ENCODE measurements at places on chromosomes 7 and 10.

DNA sequence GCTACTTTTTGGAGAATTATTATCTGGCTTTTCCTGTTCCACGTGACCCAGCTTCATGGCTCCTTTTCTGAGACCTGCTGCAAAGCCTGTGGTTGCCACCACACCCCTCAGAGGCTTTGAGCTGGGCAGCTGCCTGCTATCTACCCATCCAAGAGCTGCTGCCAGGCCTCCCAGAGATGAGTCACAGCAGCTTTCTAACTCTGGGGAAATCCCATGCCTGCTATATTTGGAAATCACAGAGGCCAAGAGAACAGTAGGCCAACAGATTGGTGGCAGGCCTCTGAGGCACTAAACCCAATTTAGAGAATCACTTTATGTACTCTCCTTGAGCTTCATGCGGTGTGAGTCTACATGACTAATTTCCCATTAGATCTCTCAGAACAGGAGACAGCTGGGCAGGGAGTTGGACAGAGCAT is 35.2 kb downstream of the SGCE start:
- peak; percentile 73 for DNase-seq

- peak; percentile 84 for DNase-seq
These were observed 171.2 kb upstream of the TNRC18 start for GRCh38 chr7:5594616-5595544.

DNA sequence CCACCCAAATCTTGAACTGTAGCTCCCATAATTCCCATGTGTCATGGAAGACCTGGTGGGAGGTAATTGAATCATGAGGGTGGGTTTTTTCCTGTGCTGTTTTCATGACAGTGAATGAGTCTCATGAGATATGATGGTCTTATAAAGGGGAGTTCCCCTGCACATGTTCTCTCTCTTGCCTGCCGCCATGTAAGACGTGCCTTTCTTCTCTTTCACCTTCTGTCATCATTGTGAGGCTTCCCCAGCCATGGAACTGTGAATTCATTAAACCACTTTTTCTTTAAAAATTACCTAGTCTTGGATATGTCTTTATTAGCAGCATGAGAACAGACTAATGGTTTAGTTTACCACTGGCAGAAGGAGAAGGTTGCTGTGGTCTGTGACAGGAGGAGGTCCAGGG is 111.5 kb upstream of the RAB18 start:
- DNase-seq: no peak

DNA sequence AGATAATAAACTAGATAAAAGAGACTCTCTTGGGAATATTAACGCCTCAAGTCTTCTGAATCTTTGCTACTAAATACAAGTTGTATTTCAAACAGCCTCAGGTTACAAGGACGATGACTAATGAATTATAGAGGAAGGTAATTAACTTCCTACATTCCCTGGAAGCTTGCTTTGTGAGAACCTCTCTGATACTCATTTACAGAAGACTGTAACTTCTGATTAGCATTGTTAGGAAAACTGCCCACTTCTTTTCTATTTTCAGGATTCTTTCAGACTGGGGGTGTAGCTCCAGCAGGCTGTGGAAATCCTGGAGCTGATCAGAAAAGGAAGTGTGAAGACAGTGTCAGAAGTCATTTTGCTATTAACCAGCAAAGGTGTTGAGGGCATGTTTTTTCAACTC is 316.7 kb upstream of the NPSR1 start:
- DNase-seq: no peak

DNA sequence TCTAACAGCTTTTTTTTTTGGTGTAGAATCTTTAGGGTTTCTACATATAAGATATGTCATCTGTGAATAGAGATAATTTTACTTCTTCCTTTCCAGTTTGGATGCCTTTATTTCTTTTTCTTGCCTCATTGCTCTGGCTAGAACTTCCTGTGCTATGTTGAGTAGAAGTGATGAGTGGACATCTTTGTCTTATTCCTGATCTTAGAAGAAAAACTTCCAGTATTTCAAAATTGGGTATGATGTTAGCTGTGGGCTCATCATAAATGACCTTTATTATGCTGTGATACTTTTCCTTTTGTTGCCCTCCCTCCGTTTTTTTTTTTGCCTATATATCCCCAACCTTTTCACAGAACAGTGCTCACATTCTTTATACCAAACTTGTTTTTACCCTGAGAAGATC is 8.8 kb downstream of the AGK start:
- DNase-seq: no peak

GRCh38 chr7:86149024-86149665 is 494.6 kb upstream of the GRM3 start:
- no peak for DNase-seq

GRCh38 chr7:46386428-46387399 is 465.6 kb upstream of the IGFBP3 start:
- DNase-seq: no peak

Measured in left forelimb (tissue), 1 donor.